ENCODE measurements at places on chromosomes 13 and 19. TPM values are rescaled to one million over a fixed set of nuclear protein-coding genes. Genes with fewer than 3 reads are reported as not detected.
A peak's percentile ranks its signal among the peaks of the same experiment; 100 is the strongest.

DNA sequence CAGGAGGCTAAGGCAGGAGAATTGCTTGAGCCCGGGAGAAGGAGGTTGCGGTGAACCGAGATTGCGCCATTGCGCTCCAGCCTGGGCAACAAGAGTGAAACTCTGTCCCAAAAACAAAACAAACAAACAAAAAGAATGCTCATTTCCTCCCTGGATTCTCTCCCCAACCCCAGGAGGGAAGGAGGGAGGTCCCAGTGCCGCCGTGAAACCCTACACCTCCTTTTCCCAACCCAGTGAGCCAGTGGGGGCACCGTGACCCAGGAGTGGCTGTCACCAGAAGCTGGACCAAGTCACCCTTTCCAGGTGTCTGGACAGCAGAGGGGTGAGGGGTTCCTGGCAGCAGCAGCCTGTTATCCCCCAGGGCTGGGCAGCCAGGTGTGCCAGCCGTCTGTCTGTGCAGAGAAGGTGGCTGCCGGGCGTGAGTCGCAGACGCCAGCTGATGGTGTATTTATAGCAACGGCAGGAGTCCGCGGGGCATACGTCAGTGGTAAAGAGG is 23.5 kb downstream of the NFIC start:
- no peaks in the 10 kb centered on the region for H3K36me3 ChIP-seq
- peak; percentile 76 for DNase-seq

The PLK5 gene
- 0.45 TPM for total RNA-seq

GRCh38 chr19:35059006-35059798 is 17.7 kb downstream of the HPN start:
- H3K4me1 ChIP-seq: no peaks in the 10 kb centered on the region
- no peak overlapping the region for H3K27ac ChIP-seq
- H3K27me3 ChIP-seq: no peaks in the 10 kb centered on the region
- no peak overlapping the region for H3K4me3 ChIP-seq
- H3K36me3 ChIP-seq: no peaks in the 10 kb centered on the region

DNA sequence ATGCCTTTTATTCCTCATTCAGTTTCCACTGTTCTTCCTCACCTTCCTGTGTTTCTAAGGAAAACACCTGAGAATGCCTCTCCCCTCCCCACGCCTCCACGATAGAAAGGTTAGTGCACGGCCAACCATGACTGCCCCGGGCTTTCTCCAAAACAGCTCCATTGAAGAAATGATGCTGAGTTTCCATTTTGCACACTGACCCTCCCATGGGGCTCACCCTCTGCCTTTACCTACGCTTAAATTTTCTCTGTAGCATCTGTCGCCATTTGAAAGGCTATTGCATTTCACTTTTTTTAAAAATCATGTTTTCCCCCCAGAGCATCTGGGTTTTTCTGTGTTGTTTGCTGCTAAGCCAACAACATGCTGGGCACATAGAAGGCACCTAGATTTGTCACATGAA is 48.2 kb downstream of the ABCC4 start:
- H3K27me3 ChIP-seq: no peaks in the 10 kb centered on the region
- H3K4me1 ChIP-seq: peaks cover 19% of the 10 kb centered on the region
- no peak for DNase-seq
- H3K4me3 ChIP-seq: no peak overlapping the region
- no peak overlapping the region for H3K27ac ChIP-seq

GRCh38 chr13:40812724-40813445 is 23.5 kb downstream of the SLC25A15 start:
- peaks cover 2% of the 10 kb centered on the region for H3K4me1 ChIP-seq
- DNase-seq: no peak
- no peak overlapping the region for H3K27ac ChIP-seq
- no peaks in the 10 kb centered on the region for H3K27me3 ChIP-seq

GRCh38 chr19:16261584-16262368 is 62.9 kb upstream of the KLF2 start:
- no peak overlapping the region for H3K27ac ChIP-seq
- no peak for DNase-seq
- H3K36me3 ChIP-seq: no peaks in the 10 kb centered on the region
- no peaks in the 10 kb centered on the region for H3K27me3 ChIP-seq
- H3K4me3 ChIP-seq: no peak overlapping the region
- H3K4me1 ChIP-seq: peaks cover 11% of the 10 kb centered on the region

The CRLF1 gene
- total RNA-seq: 10.5 TPM

The FDX2 gene
- 26.1 TPM for total RNA-seq

DNA sequence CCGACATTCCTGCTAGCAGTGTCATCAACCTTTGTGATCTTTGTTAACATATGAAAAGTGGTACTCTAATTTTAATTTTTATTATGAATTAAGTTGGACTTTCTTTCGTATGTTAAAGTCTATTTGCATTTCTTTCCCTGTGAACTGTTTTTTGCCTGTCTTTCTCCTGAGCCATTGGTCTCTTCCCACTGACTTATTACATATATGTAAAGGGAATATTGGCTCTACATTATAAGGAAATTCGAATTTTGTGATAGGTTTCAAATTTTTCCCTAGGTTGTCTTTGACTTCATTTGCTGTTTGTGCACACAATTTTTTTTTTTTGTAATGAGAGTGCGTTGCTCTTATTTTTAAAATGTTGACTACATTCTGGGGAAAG is 442 bp upstream of the CDC16 start:
- no peak for DNase-seq
- H3K36me3 ChIP-seq: peaks cover 21% of the 10 kb centered on the region
- H3K27ac ChIP-seq: no peak overlapping the region
- peaks cover 6% of the 10 kb centered on the region for H3K4me1 ChIP-seq
- peak overlapping the region; percentile 57 for H3K4me3 ChIP-seq

DNA sequence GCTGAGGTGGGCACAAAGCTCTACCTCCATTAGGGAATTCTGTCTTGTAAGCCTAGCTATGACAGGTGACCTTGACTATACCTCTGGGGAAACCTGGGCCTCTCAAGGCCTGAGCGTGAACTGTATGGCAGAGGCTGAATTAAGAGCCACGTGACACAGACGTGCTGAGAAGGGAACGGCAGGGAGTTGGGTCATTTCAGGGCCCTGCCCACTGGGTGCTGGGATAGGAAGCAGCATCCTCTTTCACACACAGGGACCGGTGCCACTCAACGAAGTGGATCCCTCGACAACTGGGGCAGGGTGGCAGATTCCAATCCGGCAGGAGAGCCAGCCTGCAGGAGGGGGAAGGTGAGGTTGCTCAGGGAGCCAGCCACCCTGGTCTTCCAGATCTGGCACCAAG is 9.2 kb downstream of the ASF1B start:
- H3K27me3 ChIP-seq: no peaks in the 10 kb centered on the region
- no peak for DNase-seq
- peaks cover 21% of the 10 kb centered on the region for H3K36me3 ChIP-seq
- H3K4me1 ChIP-seq: no peaks in the 10 kb centered on the region
